ENCODE measurements at places on chromosomes 16 and 17.

GRCh38 chr16:22784690-22785214, 29.2 kb upstream of the HS3ST2 start:
- no peak for DNase-seq

GRCh38 chr16:67801883-67802282, 4.5 kb downstream of the RANBP10 start:
- DNase-seq = no peak

DNA sequence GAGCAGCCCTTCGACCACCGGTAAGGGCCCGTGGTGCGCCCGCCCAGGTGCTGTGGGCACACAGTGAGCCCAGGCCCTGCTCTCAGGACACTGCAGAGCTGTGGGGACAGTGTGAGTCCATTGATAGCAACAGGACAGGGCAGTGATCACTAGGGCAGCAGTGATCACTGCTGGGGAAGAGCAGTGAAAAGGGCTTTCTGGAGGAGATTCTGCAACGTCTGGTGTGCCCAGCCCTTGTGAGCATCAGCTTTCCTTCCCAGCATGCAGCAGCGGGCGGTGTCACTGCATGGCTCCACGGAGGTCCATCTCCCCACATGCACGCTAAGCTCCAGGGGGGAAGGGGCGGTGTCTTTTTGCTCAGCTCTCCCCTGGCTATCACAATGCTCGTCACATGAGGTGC, 32.1 kb downstream of the MAP1LC3B start:
- no peak for DNase-seq

DNA sequence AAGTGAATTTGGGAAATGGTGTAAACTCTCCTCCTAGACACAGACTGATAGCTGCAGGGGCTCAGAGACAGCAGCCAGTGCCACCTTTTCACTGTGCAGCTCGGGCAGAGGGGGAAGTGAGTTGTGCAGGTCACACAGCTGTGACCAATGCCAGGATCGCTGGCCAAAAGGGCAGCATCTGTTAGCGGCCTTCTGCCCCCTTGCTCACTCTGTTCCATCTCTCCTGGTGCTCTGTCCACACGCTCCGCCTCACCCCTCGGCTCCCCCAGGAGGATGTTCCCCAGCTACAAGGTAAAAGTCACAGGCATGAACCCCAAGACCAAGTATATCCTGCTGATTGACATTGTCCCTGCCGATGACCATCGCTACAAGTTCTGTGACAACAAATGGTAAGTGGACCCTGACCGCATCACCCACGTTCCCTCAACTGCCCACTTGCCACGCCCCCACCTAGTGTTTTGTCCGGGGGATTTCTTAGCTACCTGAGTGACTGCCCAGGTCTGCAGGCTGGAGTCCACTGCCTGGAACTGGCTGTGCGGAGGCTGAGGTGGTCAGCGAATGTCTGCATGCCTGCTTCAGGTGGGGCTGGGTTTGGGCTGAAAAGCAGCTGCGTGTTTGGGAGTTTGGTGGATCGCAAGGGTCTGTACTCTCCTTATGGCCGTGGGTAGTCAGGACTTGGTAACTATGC, 13.5 kb downstream of the TBX4 start:
- no peak for DNase-seq

DNA sequence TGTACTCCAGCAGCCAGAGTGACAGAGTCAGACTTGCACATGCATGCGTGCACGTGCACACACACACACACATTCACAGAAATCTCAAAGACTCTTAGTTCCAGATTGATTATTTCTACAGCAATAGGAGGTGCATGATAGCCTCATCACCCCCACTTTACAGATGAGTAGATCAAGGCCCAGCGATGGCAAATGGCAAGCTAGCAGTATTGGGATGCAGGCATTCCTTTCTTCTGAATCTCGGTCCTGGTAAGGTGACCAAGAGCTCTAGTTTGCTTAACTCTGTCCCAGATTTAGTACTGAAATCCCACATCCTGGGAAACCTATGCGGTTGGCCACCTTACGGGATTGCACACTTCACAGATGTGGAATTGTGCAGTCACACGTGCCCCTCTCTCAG, 38.6 kb downstream of the ITGAM start:
- no peak for DNase-seq

DNA sequence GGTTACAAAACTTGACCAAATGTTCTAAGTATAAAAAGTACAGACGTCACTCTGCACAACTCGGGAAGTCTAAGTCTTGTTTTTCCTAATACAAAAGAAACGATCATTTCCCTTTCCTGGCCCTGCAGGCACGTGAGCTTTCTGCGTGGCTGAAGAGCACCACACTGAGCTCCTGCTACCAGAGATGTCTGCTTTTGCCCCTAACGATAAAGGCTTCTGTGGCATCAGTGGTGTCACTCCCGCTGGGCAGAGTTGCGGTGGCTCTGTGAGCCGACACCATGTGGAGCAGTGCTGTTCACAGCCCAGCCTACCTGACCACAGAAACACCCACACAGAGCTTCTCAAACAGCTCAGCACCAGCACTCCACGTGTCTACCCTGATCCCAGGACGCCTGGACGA, 20.5 kb downstream of the EMC8 start:
- DNase-seq = no peak

GRCh38 chr17:73841431-73842060, 197.3 kb upstream of the SDK2 start:
- DNase-seq = no peak

DNA sequence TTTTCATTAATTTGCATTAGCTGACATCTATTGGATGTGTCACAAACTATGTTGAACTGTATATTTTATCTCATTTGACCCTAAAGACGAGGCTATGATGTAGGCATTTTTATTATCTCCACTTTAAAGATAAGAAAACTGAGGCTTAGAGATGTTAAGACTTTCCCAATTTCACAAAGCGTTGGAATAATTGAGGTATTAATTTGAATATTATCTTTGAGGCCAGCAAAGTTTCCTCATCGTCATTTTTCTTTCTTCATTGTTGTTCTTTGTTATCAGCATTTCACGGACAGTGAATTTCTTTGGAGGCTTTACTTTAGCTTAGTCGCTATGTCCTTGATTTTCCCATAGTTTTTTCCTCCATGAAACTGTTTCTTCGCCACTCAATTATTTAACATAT, 227.5 kb upstream of the MYOCD start:
- no peak for DNase-seq

GRCh38 chr17:74807925-74808324, 31.8 kb upstream of the NAT9 start:
- DNase-seq = peak; percentile 99

DNA sequence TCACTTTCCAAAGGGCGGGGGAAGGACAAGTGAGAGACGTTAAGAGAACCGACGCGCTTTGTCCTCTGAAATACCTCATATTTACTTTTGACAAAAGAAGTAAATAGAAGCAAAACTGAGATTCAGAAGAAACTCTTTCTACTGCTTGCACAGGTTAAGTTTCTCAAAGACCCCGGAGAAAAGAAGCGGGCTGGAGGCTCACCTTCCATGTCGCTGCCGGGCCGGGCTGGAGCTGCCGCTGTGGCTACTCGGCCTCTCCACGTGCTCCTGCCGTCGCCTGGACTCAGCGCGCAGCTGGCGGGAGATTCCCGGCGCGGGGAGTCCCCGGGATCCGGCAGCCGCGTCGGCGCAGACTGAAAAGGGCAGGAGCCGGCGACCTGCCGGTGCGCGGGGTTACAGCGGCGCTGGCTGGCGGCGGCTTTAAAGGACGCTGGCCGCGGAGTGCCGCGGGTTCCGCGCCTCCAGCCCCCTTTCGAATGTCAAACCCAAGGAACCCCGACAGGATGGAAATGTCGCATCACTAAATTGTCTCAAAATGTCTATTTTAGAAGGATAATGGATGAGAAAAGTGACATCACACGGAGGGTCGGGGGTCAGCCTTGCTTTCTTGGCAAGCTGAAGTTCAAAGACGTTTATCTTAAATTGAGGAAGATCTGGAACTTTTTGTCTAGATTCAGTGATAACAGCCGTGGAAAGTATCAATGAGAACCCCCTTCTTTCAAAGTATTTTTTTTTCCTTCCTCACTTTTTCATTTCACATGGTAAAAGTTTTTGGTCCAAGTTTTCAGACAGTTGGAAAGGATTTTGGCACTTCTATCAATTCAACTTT, at the start of gene IKZF3:
Gene IKZF3, minus strand, starts transcription at position 395 of the 829 bp plus-strand sequence. Its CDS starts 186 bp downstream, at position 209.
- no peak for DNase-seq

GRCh38 chr16:58859958-58860669, 126.0 kb upstream of the GOT2 start:
- DNase-seq = no peak

DNA sequence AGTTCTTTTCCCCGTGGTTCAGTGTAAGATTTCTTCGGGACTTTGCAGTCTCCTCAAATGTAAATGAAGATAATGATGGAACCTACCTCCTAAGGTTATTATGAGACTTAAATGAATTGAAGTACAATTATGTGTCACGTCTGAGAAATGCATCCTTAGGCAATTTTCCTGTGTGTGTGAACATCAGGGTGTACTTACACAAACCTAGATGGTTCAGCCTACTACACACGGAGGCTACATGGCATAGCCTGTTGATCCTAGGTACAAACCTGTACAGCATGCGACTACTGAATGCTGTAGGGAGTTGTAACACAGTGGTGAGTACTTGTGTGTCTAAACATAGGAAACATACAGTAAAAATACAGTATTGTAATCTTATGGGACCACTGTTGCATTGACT, 1.1 kb upstream of the FAM20A start:
- no peak for DNase-seq

GRCh38 chr17:40916366-40916765, 21.1 kb downstream of the KRT23 start:
- no peak for DNase-seq

GRCh38 chr16:6133009-6133557, 1035.5 kb upstream of the EEF2KMT start:
- no peak for DNase-seq

GRCh38 chr17:78664476-78665386, 87.5 kb upstream of the DNAH17 start:
- DNase-seq = no peak

DNA sequence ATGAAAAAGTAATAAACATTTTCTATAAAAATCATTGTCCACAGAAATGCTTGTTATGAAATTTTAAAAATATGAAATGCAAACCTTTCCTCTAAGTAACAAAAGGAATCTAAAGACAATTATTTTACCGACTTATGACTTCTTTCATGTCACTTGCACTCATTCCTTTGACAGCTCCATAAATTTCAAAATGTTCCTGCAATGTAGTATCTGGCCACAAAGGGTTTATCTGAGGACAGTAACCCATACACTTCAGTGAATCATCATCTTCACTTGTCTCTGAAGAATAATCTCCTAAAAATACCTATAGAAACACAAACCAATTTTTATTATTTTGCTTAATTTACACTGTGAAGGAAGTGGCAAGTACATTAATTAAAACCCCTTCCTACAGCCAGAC, 25.6 kb upstream of the ABCA10 start:
- DNase-seq = no peak

DNA sequence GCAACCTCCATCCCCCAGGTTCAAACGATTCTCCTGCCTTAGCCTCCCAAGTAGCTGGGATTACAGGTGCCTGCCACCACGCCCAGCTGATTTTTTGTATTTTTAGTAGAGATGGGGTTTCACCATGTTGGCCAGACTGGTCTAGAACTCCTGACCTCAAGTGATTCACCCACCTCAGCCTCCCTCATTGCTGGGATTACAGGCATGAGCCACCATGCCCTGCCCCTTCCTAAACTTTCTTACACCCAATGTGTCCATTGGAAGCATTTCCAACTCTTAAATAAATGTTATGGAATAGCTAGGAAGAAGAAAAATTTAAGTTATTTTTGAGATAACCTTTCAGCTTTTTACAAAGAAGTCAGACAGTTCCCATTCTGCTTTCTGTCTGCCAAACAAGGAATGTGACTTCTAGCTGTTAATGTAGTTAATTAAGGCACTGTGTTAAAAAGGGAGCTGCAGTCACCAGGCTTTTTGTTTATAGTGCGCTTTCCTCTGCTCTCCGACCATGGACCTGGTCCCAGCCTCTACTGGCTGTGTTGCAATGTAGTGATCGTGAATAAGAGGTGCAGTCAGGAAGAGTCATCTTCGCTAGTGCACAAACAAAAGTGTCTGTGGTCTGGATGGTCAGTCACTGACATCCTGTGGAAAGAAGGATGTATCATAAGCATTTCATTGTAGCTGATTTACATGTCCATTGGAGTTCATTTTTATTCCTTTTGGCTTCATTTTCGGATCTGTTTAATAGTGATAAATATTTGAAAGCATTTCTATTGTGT, 39.7 kb downstream of the USP10 start:
- no peak for DNase-seq

DNA sequence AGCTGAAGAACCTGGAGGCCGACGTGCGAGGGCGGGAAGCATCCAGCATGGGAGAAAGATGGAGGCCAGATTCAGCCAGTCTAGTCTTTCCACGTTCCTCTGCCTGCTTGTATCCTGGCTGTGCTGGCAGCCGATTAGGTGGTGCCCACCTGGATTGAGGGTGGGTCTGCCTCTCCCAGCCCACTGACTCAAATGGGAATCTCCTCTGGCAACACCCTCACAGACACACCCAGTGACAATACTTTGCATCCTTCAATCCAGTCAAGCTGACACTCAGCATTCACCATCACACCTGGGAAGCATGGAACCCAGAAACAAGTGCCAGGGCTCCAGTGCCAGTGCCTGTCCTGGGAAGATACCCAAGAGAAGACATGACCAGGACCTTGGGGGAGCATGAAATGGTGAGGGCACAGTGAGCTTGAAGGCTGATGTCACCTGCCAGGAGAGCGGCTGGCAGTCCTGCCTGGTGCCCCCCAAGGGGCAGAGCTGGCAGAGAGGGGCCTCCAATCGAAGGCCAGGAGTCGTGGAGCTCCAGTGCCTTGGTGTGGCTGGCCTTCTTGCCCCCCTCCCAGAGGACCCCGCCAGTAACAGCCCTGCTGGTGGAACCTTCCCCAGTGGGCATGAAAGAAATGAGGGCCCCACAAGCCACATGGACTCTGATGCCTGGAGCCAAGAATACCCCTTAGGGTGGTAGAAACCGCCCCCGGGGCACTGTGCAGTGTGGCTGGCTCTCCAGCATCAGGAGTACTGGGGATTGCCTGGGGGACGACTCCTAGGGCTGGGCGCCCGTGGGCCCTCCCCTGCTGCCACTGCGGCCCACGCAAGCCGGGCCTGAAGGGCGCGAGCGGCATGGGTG, 643 bp upstream of the NPB start:
- no peak for DNase-seq

DNA sequence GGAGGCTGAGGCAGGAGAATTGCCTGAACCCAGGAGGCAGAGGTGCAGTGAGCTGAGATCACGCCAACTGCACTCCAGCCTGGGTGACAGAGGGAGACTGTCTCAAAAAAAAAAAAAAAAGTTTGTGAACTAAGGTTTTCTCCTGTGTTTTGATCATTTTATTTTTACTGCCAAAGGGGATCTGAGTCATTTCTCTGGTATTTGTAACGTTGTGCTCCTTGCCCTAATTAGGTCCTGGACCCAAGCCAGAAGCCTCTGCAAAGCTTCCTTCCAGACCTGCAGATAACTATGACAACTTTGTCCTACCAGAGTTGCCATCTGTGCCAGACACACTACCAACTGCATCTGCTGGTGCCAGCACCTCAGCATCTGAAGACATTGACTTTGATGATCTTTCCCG, 32.1 kb downstream of the IST1 start:
- DNase-seq = no peak

GRCh38 chr16:24514096-24514495, 25.3 kb upstream of the RBBP6 start:
- DNase-seq = no peak

- DNase-seq = no peak
Measured at GRCh38 chr17:81870131-81870980, 781 bp downstream of the ARHGDIA start.

- no peak for DNase-seq
Measured at GRCh38 chr16:88686062-88686438, 257 bp downstream of the SNAI3 start.

GRCh38 chr16:57235128-57236021, 9.7 kb upstream of the ARL2BP start:
- no peak for DNase-seq

GRCh38 chr17:77409282-77410161, 268.8 kb downstream of the SEC14L1 start:
- DNase-seq = no peak
